ENCODE measurements at places on chromosomes 16 and 17.

DNA sequence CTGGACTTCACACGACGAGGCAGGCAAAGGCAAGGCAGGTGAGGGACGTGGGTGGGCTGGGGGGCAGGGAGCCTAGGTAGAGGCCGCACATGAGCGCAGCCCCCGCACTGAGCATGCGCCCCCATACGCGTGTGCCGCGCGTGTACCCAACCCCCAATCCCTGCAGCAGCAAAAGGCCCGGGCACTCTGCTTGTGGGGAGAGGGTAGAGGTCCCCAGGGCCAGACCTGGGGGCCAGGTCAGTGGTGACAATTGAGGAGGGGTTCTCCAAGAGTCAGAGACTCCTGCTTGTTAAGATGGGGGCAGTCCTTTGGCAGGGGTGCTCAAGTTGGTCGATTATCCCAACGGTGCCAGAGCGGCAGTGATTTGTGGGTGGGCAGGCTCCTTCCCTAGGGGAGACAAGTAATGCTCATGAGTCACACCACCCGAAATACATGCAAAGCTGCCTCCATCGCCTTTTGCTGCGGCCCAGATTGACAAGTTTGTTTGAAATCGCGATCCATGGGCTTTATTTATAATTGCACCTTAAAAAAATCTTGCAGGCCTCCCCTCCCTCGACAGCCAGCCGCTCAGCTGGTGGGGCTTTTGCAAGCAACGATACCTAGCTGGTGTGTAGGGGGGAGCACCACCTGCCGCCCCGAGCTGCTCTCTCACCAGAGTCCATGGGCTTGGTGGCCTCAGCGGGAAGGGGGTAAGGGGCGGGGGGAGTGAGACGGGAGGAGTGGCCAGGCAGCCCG is 1.1 kb upstream of the GIT1 start:
- H3K4me3 ChIP-seq = peak overlapping the region; percentile 95
- peaks cover 65% of the 10 kb centered on the region for H3K4me1 ChIP-seq
- peaks cover 2% of the 10 kb centered on the region for H3K27me3 ChIP-seq

DNA sequence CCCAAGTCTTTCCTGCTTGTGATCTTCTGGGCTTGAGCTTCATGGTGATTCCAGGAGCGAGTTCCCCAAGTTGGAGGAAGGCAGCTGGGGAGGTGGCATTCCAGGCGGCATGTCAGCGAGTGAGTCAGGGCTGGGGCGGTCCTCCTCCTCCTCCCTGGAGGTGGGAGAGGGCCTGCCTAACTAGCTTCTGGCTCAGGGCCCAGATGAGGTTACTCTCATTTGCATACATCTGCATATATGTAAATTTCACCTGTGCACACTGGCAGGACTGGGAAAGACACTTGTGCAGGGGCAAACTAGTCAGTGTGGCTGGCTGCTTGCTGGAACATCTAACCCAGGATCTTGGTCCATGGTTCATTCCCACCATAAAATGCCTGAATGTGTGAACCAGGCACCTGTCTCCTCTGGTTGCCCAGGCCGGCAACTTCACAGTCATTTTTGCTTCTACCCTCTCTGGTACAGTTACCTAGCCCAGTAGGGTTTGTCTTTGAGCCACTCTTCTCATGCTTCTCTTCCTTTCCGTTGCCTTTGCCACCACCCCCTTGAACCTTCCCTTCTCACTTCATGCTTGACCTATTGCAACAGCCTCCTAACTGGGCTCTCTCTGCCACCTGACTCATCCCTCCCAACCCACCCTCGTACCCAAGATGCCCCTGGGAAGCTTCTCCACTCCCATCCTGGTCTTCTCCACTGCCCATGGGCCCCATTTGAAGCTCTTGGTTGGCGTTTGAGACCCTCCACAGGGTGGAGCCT is 9.6 kb upstream of the DLX4 start:
- peaks cover 13% of the 10 kb centered on the region for H3K4me1 ChIP-seq
- peaks cover 43% of the 10 kb centered on the region for H3K27me3 ChIP-seq
- no peak overlapping the region for H3K27ac ChIP-seq
- no peak overlapping the region for H3K4me3 ChIP-seq
- H3K36me3 ChIP-seq = no peaks in the 10 kb centered on the region

DNA sequence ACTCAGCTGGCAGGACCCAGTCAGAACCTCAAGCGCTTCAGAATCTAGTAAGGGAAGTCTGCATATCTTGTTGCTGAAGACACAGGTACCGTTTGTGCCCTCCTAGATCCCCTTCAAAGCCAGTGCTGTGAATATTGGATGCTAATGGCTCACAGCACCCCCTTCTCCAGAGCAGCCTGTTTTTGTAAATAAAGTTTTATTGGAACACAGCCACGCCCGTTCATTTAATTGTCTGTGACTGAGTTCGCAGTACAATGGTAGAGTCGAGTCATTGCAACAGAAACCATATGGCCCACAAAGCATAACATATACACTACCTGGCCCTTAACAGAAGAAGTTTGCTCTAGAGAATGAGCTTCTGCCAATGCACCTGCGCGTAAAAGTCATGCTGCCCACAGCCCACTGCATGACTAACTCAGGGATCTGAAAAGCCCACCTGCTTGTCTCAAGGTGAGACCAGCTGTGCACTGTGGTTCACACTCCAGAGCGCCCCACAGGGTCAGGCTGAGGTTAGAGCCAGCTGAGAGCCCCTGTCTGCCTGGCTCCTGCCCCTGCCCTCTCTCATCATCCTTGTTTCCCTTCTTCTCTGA is 48.8 kb downstream of the AIPL1 start:
- H3K4me3 ChIP-seq = no peak overlapping the region
- no peaks in the 10 kb centered on the region for H3K36me3 ChIP-seq
- no peak for DNase-seq
- H3K27me3 ChIP-seq = peaks cover 27% of the 10 kb centered on the region
- H3K4me1 ChIP-seq = no peaks in the 10 kb centered on the region

GRCh38 chr17:11999696-12000095 is 2.4 kb upstream of the ZNF18 start:
- no peaks in the 10 kb centered on the region for H3K27me3 ChIP-seq
- no peak overlapping the region for H3K27ac ChIP-seq
- no peak overlapping the region for H3K4me3 ChIP-seq
- H3K36me3 ChIP-seq = no peaks in the 10 kb centered on the region
- H3K4me1 ChIP-seq = peaks cover 22% of the 10 kb centered on the region
